ENCODE measurements at places on chromosomes 4 and X. TPM values are rescaled to one million over a fixed set of nuclear protein-coding genes. Genes with fewer than 3 reads are reported as not detected.

DNA sequence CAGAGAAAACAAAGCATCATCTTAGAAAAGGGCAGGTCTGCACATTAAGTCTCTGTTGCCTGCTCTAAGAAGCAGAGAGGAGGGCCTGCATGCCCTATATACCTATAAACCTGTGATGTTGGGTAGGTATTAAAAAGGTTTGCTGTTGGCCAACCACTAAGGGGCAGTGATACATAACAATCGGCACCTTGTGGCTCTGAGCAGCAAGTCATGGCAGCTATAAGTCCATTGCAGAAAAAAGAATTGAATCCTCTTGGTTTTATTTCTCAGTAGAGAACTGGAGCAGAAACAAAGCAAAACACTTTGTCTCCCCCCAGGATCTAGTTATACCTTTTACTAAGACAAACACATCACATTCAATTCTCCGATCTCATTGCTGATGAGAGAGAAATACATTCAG, 1364.4 kb downstream of the STIM2 start:
- no peaks in the 10 kb centered on the region for H3K4me1 ChIP-seq
- H3K27ac ChIP-seq, result no peak overlapping the region
- H3K36me3 ChIP-seq, result no peaks in the 10 kb centered on the region
- no peak for DNase-seq
- no peak overlapping the region for H3K4me3 ChIP-seq

- H3K27ac ChIP-seq, result peak overlapping the region; percentile 71
- DNase-seq, result peak; percentile 8
- peaks cover 27% of the 10 kb centered on the region for H3K27me3 ChIP-seq
- peaks cover under 1% of the 10 kb centered on the region for H3K36me3 ChIP-seq
- H3K4me3 ChIP-seq, result peak overlapping the region; percentile 92
Observed at GRCh38 chrX:103464072-103464773, 55.1 kb downstream of the RAB40A start.

GRCh38 chr4:24236532-24236931, 346.7 kb upstream of the PPARGC1A start:
- no peak for DNase-seq
- H3K4me3 ChIP-seq, result no peak overlapping the region
- H3K27me3 ChIP-seq, result no peaks in the 10 kb centered on the region
- no peaks in the 10 kb centered on the region for H3K4me1 ChIP-seq
- H3K36me3 ChIP-seq, result no peaks in the 10 kb centered on the region

DNA sequence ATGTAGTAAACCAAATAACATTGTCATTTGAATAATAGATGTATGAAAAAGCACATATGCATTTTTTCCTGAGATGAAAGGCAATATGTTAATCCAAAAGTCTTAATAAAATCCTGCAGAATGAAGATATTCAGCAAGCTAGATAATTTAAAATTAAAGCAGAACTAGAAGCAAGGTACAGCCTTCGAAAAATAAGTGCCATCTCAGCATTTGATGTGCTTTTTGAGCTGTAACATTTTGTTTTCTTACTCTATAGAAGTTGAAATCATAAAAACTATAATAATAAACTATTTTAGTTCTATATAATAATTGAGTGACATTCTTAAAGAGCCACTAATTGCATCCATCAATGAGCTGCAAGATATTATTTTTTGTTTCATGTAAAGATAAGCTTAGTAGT, 410.4 kb upstream of the TRAM1L1 start:
- no peaks in the 10 kb centered on the region for H3K4me1 ChIP-seq
- H3K27me3 ChIP-seq, result no peaks in the 10 kb centered on the region
- no peak for DNase-seq
- H3K36me3 ChIP-seq, result no peaks in the 10 kb centered on the region
- no peak overlapping the region for H3K27ac ChIP-seq

GRCh38 chr4:25803720-25804225, 59.0 kb downstream of the SEL1L3 start:
- H3K4me3 ChIP-seq, result no peak overlapping the region
- H3K27ac ChIP-seq, result peak overlapping the region; percentile 64
- no peaks in the 10 kb centered on the region for H3K4me1 ChIP-seq
- no peak for DNase-seq

GRCh38 chrX:11273544-11273943, 19.7 kb upstream of the AMELX start:
- no peak overlapping the region for H3K4me3 ChIP-seq
- no peaks in the 10 kb centered on the region for H3K4me1 ChIP-seq
- H3K27me3 ChIP-seq, result peaks cover 15% of the 10 kb centered on the region

GRCh38 chr4:14669371-14669770, 332.9 kb upstream of the CPEB2 start:
- H3K36me3 ChIP-seq, result peaks cover 1% of the 10 kb centered on the region
- no peaks in the 10 kb centered on the region for H3K4me1 ChIP-seq
- no peak overlapping the region for H3K27ac ChIP-seq
- H3K4me3 ChIP-seq, result no peak overlapping the region
- peaks cover 19% of the 10 kb centered on the region for H3K27me3 ChIP-seq

DNA sequence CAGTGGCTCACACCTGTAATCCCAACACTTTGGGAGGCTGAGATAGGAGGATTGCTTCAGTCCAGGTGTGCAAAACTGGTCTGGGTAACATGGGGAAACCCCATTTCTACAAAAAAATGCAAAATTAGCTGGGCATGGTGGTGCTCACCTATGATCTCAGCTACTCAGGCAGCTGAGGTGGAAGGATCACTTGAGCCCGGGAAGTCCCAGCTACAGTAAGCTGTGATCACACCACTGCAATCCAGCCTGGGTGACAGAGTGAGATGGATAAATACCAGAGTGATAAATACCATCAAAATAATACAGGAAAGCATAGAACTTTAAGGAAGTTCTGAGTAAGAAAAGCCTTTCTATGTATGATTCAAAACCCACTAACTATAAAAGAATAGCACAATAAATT, 52.8 kb downstream of the LRBA start:
- peaks cover 23% of the 10 kb centered on the region for H3K36me3 ChIP-seq
- DNase-seq, result peak; percentile 29
- no peaks in the 10 kb centered on the region for H3K27me3 ChIP-seq
- peak overlapping the region; percentile 60 for H3K27ac ChIP-seq

DNA sequence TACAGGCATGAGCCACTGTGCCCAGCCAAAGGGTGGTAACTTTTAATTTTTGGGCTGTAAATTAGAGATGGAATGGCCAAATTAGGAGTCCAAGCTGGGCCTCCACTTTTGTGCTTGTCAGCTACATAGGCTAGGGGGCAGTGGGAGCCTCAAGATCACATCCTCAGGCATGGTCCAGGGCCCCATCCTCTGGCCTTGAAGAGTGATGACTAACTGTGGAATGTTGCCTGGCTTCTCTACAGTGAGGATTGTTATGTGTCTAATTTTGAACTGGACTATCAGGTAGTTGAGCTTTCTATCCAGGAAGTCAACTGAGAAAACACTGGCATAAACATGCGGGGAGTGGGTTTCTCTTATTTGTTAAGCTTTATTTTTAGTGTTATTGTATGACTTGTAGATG, 33.0 kb downstream of the CCNG2 start:
- H3K27me3 ChIP-seq, result no peaks in the 10 kb centered on the region
- no peak overlapping the region for H3K27ac ChIP-seq
- no peak overlapping the region for H3K4me3 ChIP-seq
- H3K36me3 ChIP-seq, result no peaks in the 10 kb centered on the region
- no peak for DNase-seq

DNA sequence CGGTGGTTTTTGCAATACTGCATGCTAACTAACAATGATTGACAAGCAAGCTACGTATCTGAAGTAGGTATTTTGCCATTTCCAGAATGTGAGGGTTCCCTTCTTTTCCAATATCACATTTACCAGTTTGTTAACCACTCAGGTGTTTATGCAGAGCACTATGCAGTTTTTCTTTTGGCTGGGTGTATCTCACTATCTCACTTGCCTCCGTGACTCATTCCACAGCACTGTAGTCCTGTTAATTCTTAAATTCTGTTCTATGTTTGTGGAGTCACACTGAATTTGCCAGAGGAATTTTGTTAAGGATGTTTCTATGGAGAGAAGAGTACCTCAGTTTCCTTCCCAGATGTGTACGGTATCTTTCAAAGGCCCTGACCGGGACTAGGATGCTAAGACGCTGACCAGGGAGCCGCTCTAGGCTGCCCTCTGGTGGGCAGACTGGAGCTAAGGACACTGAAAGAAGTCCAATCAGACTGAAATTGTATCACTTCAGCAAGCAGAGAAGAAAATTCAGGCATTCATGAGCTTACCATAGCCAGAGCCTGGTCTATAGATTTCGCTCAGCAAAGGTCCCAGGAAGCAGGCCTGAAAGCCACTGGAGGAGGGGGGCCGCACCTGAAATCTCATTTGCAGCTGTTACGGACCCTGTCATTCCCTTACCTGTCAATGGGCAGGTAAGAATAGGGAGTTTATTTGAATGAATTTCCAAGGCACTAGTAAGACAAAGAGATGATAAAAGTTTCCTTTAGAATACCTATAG, 388.4 kb upstream of the SPOCK3 start:
- peak; percentile 42 for DNase-seq
- H3K4me1 ChIP-seq, result no peaks in the 10 kb centered on the region
- no peaks in the 10 kb centered on the region for H3K36me3 ChIP-seq
- no peaks in the 10 kb centered on the region for H3K27me3 ChIP-seq

The SSX2B gene
- total RNA-seq, result not detected

The EOLA2 gene
- 54.3 TPM for total RNA-seq

The PDE5A gene
- 0.94 TPM for total RNA-seq

The ARMCX1 gene
- 3.3 TPM for total RNA-seq

The RHOXF2B gene
- total RNA-seq, result not detected

The TIMM17B gene
- 73.6 TPM for total RNA-seq

Measured in activated T-cell treated with anti-CD3 and anti-CD28 coated beads, Interleukin-2, amount 50 U/mL, for 72 hours (primary cell).